Keratinocyte (primary cell): ENCODE measurements at places on chromosomes 1 and 21. TPM values are rescaled to one million over a fixed set of nuclear protein-coding genes. Genes with fewer than 3 reads are reported as not detected.

GRCh38 chr1:53705446-53706096, 33.4 kb downstream of the GLIS1 start:
- no peak for DNase-seq

The TBX15 gene
- polyA plus RNA-seq = 0.01 to 0.02 TPM in 2 of 3 replicates, not detected in the other

GRCh38 chr1:245589316-245589715, 434.5 kb downstream of the KIF26B start:
- no peak for DNase-seq

The SLC35F3 gene
- 11.7 to 13.8 TPM (median 11.9 TPM) in 3 replicates for polyA plus RNA-seq

The GON4L gene
- polyA plus RNA-seq = 16.7 to 18.8 TPM (median 18.1 TPM) in 3 replicates

DNA sequence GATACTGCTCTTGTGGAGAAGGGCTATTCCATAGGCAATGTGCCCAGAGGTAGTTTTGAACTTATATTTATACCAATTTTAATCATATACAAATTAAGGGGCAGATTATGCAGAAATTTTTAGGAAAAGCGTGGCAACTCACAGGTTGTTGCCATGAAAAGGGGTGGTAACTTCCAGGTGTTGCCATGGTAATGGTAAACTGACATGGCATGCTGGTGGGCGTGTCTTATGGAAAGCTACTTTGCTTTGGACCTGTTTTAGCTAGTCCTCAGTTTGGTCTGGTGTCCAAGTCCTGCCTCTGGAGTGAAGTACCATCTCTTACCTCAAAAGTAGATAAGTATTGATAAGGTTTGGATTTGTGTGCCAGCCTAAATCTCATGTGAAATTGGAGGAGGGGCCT, 7.9 kb upstream of the IL23R start:
- DNase-seq = no peak

GRCh38 chr21:35473496-35473895, 424.4 kb upstream of the RUNX1 start:
- DNase-seq = no peak

DNA sequence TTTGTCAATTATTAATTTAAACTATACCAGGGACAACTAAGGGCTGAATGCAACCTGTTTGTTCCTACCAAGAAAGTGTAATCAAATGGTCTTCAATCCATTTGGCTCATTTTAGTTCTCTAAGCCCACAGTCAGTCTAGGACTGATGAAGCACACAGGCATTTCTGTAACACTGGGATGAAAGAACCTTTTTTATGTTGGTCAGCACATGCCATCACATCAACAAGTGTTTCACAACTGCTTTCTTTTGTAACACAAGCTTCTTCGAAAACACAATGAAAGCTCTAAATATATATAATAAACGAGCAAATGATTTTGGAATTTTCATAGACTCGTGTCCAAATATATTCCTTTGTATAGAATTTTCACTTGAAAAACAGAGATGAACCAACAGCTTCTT, 28.8 kb downstream of the HEATR1 start:
- DNase-seq = no peak

- no peak for DNase-seq
Observed at GRCh38 chr1:938088-938683, 14.5 kb downstream of the SAMD11 start.

GRCh38 chr21:16404776-16405175, 675.0 kb downstream of the USP25 start:
- DNase-seq = no peak

DNA sequence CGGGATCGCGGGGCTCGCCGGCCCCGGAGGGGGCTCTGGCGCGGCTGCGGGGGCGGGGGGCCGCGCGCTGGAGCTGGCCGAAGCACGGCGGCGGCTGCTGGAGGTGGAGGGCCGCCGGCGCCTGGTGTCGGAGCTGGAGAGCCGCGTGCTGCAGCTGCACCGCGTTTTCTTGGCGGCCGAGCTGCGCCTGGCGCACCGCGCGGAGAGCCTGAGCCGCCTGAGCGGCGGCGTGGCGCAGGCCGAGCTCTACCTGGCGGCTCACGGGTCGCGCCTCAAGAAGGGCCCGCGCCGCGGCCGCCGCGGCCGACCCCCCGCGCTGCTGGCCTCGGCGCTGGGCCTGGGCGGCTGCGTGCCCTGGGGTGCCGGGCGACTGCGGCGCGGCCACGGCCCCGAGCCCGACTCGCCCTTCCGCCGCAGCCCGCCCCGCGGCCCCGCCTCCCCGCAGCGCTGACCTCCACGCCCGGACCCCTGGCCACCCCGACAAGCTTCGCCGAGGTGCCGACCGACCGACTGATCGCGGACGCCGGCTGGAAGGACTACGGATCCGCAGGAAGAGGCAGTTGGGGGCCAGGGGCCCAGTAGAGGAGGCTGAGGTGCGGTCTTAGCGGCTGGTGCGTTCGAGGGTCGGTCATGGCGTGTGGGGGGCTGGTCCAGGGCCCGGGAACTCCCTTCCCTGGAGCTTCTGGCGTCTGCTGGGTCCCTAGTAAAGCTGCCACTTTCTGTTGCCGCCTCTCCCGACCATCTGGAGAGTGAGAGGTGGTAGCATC, 711 bp downstream of the TRNP1 start:
- no peak for DNase-seq

The CIART gene
- polyA plus RNA-seq = 14.5 to 15.6 TPM (median 15.0 TPM) in 3 replicates

The OR2L3 gene
- polyA plus RNA-seq = not detected in 3 replicates

The PRAMEF8 gene
- polyA plus RNA-seq = not detected in 3 replicates

GRCh38 chr1:227225715-227226346, 92.5 kb downstream of the CDC42BPA start:
- peak; percentile 30 for DNase-seq

The KCNE2 gene
- polyA plus RNA-seq = not detected in 3 replicates

GRCh38 chr1:24327891-24328290, 8.7 kb downstream of the GRHL3 start:
- no peak for DNase-seq

The PTAFR gene
- polyA plus RNA-seq = 18.6 to 30.7 TPM (median 19.6 TPM) in 3 replicates

The KCNJ9 gene
- polyA plus RNA-seq = not detected in 3 replicates

DNA sequence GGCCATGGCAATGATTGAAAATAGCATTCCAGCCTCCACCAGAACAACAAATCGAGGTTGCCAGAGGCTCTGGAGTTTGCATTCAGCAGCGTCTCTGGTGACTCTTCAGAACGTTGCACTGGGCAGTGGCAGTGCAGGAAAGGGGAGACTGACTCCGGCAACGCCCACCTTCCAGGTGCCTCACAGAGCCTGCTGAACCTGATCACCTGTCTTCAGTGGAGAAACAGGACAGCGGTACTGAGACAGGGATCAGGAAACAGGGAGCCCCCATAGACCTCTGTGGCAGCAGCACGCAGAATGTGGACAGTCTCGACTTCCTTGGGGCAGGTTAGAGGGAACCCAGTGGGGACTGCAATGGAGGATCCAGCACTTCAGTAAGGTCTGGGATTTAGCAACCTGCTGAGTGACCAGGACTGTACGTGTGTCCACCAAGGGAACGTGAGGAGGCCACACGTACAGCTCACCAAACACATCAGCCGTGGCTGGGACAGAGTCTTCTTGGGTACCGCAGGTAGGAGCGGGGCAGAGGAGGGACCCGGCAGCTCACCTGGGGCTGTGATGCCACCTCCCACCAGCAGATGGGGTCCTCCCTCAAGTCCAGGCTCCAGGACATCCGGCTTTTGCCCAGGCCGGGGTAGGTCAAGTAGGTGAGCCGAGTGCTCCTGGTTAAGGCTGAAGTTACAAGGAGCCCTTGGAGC, 128.6 kb downstream of the PRDM2 start:
- DNase-seq = no peak

DNA sequence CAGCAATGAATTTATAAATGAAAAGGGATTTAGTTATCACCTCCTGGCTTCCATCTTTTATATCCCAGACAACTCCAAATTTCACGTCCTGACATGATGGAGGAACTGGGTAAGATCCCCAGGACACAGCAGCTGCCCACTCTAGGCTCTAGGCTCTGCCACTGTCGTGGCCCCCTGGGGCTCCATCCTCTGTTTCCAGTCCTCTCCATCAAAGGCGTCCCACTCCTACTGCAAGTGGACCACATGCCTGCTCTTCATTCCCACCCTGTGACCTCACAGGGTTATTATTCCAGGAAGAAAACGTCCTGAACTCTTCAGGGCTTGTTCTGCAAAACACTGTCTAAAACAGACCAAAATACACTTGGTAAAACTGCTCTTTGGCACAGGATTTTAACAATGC, 11.9 kb downstream of the URB1 start:
- DNase-seq = no peak

GRCh38 chr1:204867666-204868339, 2.9 kb upstream of the NFASC start:
- no peak for DNase-seq

- DNase-seq = no peak
Observed at GRCh38 chr21:42441963-42442362, 38.3 kb downstream of the UBASH3A start.

The IL10 gene
- not detected in 3 replicates for polyA plus RNA-seq

- DNase-seq = no peak
Observed at GRCh38 chr1:246786606-246787238, 62.5 kb downstream of the SCCPDH start.

GRCh38 chr21:17461014-17461413, 51.8 kb upstream of the CXADR start:
- no peak for DNase-seq

GRCh38 chr1:219659684-219660083, 46.8 kb upstream of the ZC3H11B start:
- DNase-seq = no peak

DNA sequence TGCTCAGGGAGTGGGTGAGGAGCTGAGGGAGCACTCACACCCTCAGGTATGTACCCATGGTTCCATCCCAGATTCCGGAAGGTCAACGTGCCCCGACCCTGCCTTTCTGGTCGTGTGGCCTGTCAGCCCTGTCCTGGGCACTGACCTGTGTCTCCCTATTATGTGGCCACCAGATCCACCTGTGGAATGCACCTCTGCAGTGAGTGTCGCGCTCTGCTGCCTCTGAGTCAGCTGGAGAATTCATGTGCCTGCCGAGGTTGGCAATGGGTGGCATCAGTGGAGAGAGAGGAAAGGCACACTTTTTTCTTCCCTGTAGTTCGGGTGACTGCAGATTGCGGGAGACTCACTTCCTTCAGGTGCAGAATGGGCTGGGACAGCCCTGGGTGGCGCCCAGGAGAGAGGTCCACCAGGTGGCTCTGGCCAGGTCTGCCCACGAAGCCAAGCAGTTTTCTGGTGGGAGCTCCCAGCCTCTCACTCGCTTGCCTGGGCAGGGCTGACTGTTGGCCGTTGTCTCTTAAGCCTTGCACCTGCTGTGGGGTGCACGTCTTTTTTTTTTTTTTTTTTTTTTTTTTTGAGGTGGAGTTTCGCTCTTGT, 176.1 kb upstream of the TMEM51 start:
- no peak for DNase-seq

DNA sequence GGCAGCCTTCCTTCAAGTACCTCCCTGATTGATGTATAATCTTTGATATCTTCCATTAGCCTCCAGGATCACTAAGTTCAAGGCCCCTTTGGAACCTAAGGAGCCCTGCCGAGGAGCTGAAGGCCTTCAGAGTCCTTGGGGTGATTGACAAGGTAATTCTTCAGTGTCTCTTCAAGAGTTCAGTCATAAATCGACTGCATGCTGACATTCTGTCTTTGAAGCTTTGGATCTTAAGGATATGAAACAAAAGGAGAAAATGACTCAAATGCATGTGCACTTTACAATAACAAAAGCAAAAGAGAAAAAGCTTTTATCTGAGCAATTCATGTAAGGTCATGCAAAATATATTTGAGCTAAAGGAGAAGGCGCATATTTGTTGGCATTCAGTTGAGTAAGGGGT, 125.3 kb downstream of the RPS6KC1 start:
- DNase-seq = no peak

The ETS2 gene
- polyA plus RNA-seq = 58.5 to 61.4 TPM (median 60.3 TPM) in 3 replicates

DNA sequence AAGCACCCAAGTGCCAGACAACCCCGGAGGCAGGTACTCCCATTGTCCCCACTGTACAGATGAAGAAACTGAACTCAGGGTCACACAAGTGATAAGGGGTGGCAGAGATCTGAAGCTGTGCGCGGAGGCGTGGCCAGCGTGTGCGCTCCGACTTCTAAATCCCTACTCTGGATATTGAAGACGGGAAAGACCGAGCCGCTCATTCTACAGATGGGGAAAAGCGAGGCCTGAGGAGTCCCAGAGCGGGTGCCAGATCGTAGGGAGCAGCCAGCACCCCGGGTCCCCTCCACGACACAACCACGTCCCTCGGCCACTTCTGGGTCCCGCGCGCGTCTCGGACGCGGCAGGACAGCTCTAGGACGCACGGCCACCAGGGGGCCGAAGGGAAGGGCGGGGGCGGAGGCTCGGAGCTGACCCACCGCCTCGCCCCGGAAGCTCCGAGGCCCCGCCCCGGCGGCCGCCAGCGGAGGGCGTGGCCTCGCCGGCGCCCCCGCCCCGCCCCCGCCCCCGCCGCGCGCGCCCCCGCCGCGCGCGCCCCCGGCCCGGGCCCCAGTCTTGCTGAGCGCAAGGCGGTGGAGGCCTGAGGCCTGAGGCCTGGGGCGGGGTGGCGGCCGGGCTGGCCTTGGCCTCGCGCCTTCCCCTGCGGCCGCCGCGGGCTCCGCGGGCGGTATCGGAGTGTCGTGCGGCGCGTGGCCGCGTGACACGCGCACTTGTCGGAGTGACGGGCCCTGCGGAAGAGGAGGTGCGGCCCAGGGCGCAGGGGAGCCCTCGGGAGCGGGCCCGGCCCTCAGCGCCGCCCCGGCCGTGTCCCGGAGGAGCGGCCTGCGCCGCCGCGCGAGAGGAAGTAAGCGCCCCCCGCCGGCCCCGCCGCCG, at the start of gene H6PD:
TSS of gene H6PD (plus strand) at position 552 of the 873 bp plus-strand sequence. CDS start 10,161 bp downstream, outside the sequence.
- DNase-seq = no peak

- no peak for DNase-seq
Observed at GRCh38 chr1:200912737-200913407, 18.2 kb downstream of the INAVA start.

DNA sequence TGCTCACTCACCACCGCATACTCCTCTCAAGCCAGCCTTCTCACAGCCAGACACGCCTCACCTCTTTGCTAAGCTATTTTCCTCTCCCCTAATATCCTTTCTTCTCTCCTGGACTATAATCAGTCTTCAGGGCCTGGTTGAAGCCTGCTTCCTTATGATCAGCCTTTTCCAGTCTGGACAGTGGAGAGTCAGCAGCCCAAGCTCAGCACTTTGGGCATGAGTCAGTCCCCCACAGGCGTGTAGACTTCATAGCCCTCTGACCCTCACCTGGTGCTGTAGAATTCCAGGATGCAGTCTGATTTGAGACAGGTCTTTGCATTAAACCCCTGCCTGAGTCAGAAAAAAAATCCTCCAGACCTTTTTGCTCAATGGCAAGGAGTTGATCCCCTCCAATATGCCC, 2.5 kb downstream of the HPCAL4 start:
- DNase-seq = no peak

DNA sequence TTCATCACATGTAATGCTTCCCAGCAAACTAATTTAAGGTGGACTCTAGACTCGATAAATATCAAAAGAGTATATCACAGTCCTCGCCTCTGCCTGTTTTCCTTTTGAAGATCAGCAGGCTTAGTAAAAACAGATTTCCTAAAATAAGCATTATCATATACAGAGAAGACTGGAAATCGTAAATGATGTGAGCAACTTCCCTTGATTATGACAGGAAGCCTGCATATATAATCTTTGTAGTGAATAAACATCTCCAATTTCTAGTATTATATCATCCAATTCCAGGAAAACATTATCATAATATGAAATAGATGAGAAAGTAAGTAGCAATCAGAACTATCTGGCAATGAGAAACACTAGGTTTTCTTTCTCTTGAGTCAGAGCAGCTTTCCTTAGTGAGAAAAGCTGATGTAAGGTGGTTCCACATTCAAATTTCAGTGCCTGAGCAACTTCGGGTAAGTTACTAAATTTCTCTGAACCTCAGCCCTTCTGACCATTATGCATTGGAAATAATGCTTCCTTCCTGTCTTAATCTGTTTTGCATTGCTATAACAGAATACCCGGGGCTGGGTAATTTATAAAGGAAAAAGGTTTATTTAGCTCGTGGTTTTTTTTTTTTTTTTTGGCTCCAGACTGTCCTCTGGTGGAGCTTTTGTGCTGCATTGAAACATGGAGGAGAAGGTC, 12.6 kb upstream of the POU2F1 start:
- no peak for DNase-seq

The C1orf226 gene
- polyA plus RNA-seq = 0.06 to 0.13 TPM (median 0.12 TPM) in 3 replicates
